ENCODE measurements at places on chromosomes 12 and 14. TPM values are rescaled to one million over a fixed set of nuclear protein-coding genes. Genes with fewer than 3 reads are reported as not detected.
A peak's percentile ranks its signal among the peaks of the same experiment; 100 is the strongest.

DNA sequence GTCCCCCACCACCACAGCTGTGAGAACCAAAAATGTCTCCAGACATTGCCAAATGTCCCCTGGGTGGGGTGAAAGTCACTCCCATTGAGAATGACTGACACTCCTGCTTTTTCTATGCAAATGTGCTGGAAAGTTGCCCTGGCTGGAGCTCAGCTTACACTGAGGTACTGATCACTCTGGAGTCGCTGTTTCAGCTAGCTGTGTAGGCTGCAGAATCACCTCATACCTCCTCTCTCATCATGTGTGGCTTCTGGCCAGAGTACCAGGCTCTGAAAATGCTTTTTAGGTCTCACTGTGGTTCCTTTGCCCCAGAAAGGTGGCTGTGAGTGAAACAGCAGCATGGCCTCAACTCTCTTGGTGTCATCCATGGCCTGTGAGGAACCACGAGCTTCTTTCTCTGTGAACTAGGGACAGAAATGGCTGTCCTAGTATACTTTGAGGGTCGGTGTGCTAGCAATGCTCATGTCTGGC, 414.4 kb downstream of the DPF3 start:
- DNase-seq: no peak
- no peaks in the 10 kb centered on the region for H3K27me3 ChIP-seq
- H3K4me1 ChIP-seq: peaks cover 70% of the 10 kb centered on the region

- no peaks in the 10 kb centered on the region for H3K4me1 ChIP-seq
- no peak overlapping the region for H3K27ac ChIP-seq
- no peak for DNase-seq
- H3K36me3 ChIP-seq: no peaks in the 10 kb centered on the region
- H3K4me3 ChIP-seq: no peak overlapping the region
Measured at GRCh38 chr12:22353615-22354325, 19.3 kb upstream of the ST8SIA1 start.

DNA sequence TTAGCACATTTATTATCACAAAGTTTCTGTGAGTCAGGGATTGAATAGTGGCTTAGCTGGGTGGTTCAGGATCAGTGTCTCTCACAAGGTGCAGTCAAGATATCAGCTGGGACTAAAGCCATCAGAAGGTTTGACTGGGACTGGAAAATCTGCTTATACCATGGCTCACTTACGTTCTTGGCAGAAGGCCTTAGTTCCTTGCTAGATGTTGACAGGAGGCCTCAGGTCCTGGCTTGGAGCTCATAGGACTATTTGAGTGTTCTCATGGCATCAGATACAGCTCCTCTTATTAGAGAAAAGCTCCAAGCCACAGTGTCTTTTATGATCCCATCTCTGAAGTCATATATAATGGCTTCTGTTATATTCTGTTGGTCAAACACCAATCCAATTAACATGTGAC, 127.3 kb downstream of the SLC6A15 start:
- DNase-seq: no peak
- H3K4me1 ChIP-seq: no peaks in the 10 kb centered on the region
- H3K27me3 ChIP-seq: no peaks in the 10 kb centered on the region
- H3K27ac ChIP-seq: no peak overlapping the region
- H3K4me3 ChIP-seq: no peak overlapping the region

SMCO2 gene
- polyA plus RNA-seq: not detected

VRTN gene
- not detected for polyA plus RNA-seq

DNA sequence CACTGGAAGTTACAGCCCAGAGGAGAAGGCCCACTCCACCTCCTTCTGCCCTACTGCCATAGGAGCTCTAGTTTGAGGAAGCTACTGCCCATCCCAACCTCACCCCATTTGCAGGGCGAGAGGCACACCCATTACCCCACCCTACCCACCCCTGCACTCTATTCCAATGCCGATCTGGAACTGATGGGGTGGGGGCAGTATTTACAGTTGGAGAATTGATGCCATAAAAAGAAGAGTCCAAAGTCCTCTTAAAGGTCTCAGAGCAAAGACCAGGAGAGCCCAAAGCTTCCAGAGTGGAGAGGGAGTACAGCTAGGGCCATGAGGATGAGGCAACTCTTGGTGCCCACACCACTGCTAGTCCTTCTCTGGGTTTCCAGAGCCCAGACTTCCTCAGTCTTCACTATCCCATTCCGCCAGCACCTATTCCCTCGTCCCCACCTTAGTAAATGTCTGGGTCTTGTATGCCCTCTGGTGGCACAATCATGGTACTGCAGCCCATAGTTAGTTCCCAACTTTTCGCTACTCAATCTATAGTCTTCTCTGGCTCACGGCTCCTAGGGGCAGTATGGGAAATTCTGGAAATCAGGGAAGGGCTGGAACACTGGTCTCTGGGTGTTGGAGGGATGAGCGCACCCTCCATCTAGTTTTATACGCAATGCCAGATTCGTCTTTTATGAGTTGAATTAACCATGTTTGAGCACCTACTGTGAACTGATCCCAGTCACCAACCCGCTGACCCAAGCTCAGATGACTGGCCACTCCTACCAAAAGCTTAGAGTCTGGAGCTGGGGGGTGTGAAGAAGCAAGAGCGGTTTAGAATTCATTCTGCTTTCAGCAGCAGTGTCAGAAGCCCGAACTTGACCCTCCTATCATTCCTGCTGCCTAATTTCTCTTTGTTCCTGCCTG, 6.9 kb upstream of the ADCY6 start:
- H3K27me3 ChIP-seq: peaks cover 3% of the 10 kb centered on the region
- no peaks in the 10 kb centered on the region for H3K4me1 ChIP-seq
- no peaks in the 10 kb centered on the region for H3K36me3 ChIP-seq
- DNase-seq: peak; percentile 61
- no peak overlapping the region for H3K27ac ChIP-seq
- no peak overlapping the region for H3K4me3 ChIP-seq

DNA sequence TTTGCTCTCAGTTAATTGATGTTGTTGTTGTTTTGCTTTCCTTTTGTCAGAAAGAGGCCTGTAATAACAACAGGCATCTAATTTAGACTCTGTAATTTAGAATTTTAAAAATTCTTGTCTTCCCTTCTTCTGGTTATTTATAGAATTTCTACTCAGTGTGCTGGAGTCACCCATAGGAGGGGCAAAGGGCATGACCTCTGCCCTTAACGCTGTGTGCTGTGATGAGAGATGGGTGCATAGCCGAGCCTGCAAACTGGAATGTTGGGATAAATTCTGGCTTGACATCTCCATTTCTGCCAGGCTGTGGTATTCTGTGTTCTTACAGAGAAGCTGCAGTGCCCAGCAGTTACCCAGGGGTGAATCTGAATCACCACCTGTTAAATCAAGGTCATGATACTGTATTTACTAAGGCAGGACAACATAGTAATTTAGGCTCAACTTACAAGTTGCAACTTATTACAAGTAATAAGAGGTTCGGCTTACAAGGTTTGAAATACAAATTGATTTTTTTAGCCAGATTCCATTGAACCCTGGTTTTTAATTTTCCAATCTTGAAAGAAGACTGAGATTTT, 53.3 kb downstream of the TRAF3 start:
- peaks cover 6% of the 10 kb centered on the region for H3K36me3 ChIP-seq

DNA sequence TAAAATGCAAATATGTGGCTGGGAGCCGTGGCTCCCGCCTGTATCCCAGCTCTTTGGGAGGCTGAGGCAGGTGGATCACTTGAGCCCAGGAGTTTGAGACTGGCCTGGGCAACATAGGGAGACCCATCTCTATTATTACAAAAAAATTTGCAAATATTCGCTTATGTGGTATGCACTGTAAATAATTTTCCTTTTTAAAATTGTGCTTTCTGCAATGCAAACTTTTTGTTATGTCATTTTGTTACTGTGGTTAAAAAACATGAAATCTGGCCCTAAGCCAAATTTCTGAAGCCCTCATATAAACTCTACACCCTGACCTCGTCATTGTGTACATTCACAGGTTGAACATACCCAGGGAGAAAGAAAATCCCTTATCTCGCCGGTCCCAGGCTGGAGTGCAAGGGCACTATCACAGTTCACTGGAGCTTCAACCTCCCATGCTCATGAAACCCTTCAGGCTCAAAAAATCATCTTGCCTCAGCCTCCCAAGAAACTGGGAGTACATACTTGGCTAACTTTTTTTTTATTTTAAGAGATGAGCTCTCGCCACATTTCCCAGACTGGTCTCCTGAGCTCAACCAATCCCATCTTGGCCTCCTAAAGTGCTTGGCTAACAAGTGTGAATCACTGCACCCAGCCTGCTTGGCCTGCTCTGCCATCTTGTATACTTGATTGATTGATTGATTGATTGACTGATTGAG, 24.7 kb downstream of the TRAPPC6B start:
- no peak overlapping the region for H3K27ac ChIP-seq
- H3K4me1 ChIP-seq: peaks cover 14% of the 10 kb centered on the region
- no peaks in the 10 kb centered on the region for H3K27me3 ChIP-seq
- DNase-seq: no peak
- no peak overlapping the region for H3K4me3 ChIP-seq

RNASE2 gene
- polyA plus RNA-seq: 4.1 TPM

GRCh38 chr12:52058631-52059361, 7.6 kb downstream of the NR4A1 start:
- peaks cover 1% of the 10 kb centered on the region for H3K27me3 ChIP-seq
- no peaks in the 10 kb centered on the region for H3K36me3 ChIP-seq
- no peak overlapping the region for H3K27ac ChIP-seq
- no peak for DNase-seq
- no peak overlapping the region for H3K4me3 ChIP-seq

GRCh38 chr12:118850244-118850825, 131.0 kb upstream of the SRRM4 start:
- H3K4me3 ChIP-seq: no peak overlapping the region
- DNase-seq: no peak
- H3K27me3 ChIP-seq: peaks cover 7% of the 10 kb centered on the region
- H3K27ac ChIP-seq: no peak overlapping the region
- no peaks in the 10 kb centered on the region for H3K4me1 ChIP-seq

GRCh38 chr14:103121121-103121845, 2.0 kb upstream of the TNFAIP2 start:
- no peak overlapping the region for H3K4me3 ChIP-seq
- peaks cover 12% of the 10 kb centered on the region for H3K27me3 ChIP-seq
- no peak overlapping the region for H3K27ac ChIP-seq
- DNase-seq: no peak
- H3K36me3 ChIP-seq: no peaks in the 10 kb centered on the region
- no peaks in the 10 kb centered on the region for H3K4me1 ChIP-seq

GRCh38 chr14:40806471-40806870, 800.2 kb upstream of the LRFN5 start:
- no peaks in the 10 kb centered on the region for H3K36me3 ChIP-seq
- no peak overlapping the region for H3K27ac ChIP-seq
- no peaks in the 10 kb centered on the region for H3K4me1 ChIP-seq

- peak overlapping the region; percentile 92 for H3K27ac ChIP-seq
- H3K27me3 ChIP-seq: peaks cover 7% of the 10 kb centered on the region
- peaks cover 5% of the 10 kb centered on the region for H3K36me3 ChIP-seq
- no peak for DNase-seq
- peaks cover 40% of the 10 kb centered on the region for H3K4me1 ChIP-seq
Measured at GRCh38 chr12:42237853-42238239, 202 bp downstream of the YAF2 start.

HOXC5 gene
- not detected for polyA plus RNA-seq

- peaks cover 7% of the 10 kb centered on the region for H3K36me3 ChIP-seq
- no peaks in the 10 kb centered on the region for H3K27me3 ChIP-seq
- peaks cover 4% of the 10 kb centered on the region for H3K4me1 ChIP-seq
- H3K4me3 ChIP-seq: peak overlapping the region; percentile 10
- DNase-seq: no peak
- H3K27ac ChIP-seq: peak overlapping the region; percentile 53
Measured at GRCh38 chr12:62250671-62251608, 9.3 kb upstream of the USP15 start.

DNA sequence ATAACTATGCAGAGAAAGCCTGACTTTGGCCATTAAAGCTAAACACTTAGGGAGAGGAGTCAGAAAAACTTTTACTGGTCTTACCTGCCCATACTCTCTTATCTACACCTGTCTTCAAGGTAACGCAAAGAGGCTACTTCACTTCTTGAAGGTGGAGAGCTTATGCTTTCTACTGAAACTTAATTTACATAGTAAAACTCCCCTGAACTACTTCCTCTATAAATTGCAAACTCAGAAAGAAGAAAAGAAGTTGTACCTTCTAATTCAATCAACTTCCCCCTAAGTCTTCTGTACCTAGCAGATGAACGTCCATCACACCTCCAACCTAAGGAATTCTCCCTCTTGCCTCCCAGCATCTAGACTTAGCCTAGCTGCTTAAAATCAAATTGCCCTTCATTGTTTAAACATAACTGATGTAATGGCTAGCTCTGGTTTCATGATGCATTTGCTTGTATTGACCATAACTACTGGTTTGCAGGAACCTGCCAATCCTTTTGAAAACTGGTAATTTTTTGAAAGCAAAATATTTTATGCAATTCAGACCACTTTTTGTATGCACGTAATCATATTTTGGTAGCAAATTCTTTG, 87.7 kb downstream of the STON2 start:
- no peaks in the 10 kb centered on the region for H3K36me3 ChIP-seq
- no peak for DNase-seq
- no peaks in the 10 kb centered on the region for H3K4me1 ChIP-seq
- no peak overlapping the region for H3K4me3 ChIP-seq
- peaks cover 4% of the 10 kb centered on the region for H3K27me3 ChIP-seq

- peaks cover 50% of the 10 kb centered on the region for H3K27me3 ChIP-seq
- DNase-seq: peak; percentile 75
- H3K27ac ChIP-seq: peak overlapping the region; percentile 93
- peaks cover 89% of the 10 kb centered on the region for H3K4me1 ChIP-seq
Measured at GRCh38 chr14:91249841-91250616, 5.5 kb upstream of the GPR68 start.

KIAA0586 gene
- 10.1 TPM for polyA plus RNA-seq

- no peaks in the 10 kb centered on the region for H3K36me3 ChIP-seq
- H3K27me3 ChIP-seq: peaks cover 7% of the 10 kb centered on the region
- H3K4me1 ChIP-seq: no peaks in the 10 kb centered on the region
- no peak overlapping the region for H3K4me3 ChIP-seq
Measured at GRCh38 chr12:123807670-123808069, 45.6 kb downstream of the DNAH10 start.

TOMM20L gene
- polyA plus RNA-seq: not detected

DNA sequence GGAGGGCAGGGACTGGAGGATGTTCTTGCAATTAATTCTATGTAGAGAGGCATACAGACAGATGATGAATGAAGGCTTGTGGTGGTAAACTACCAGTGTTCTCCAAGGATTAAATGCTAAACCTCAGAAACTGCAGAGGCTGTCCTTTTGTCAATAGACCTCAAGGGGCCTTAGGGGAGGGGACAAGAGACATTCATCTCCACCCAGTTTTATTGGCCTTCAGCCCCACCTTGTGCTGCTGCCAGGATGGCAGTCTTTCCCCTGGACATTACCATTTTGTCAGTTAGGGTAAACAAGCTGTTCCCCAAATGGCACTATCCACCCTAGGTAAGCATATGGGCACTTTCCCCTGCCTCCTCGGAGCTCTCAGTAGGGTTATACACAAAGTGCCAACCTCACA, 4.9 kb upstream of the SMAGP start:
- peak overlapping the region; percentile 45 for H3K27ac ChIP-seq
- H3K27me3 ChIP-seq: peaks cover 8% of the 10 kb centered on the region
- no peak overlapping the region for H3K4me3 ChIP-seq

- no peaks in the 10 kb centered on the region for H3K4me1 ChIP-seq
- DNase-seq: no peak
Measured at GRCh38 chr14:61111209-61111665, 130.2 kb downstream of the SLC38A6 start.

GRCh38 chr12:30546121-30546520, 149.5 kb downstream of the IPO8 start:
- H3K4me3 ChIP-seq: no peak overlapping the region
- H3K27me3 ChIP-seq: peaks cover 2% of the 10 kb centered on the region
- no peaks in the 10 kb centered on the region for H3K36me3 ChIP-seq
- no peak for DNase-seq
